ENCODE measurements at places on chromosomes 12 and 14. TPM values are rescaled to one million over a fixed set of nuclear protein-coding genes. Genes with fewer than 3 reads are reported as not detected.

Gene PLEKHG7
- total RNA-seq: 0.31 TPM

Gene SCNN1A
- total RNA-seq: 22.7 TPM

Gene CEBPE
- total RNA-seq: 0.24 TPM

Gene TEX52
- 0.81 TPM for total RNA-seq

Gene HHIPL1
- total RNA-seq: 3.9 TPM

Gene DTX1
- 22.8 TPM for total RNA-seq

Gene STYK1
- 0.50 TPM for total RNA-seq

Gene DPY19L2
- 75.6 TPM for total RNA-seq

Gene PMCH
- not detected for total RNA-seq

Gene TTC6
- 11.2 TPM for total RNA-seq

Gene DEGS2
- 5.9 TPM for total RNA-seq
